ENCODE measurements at places on chromosomes 1 and 21.

- DNase-seq = no peak
Measured at GRCh38 chr1:15622712-15623373, 5.6 kb downstream of the DDI2 start.

GRCh38 chr1:155979597-155980343 lies 1.4 kb upstream of the ARHGEF2 start:
- no peak for DNase-seq

GRCh38 chr1:109249654-109250401 lies 489 bp downstream of the CELSR2 start:
- DNase-seq = no peak

GRCh38 chr1:20720631-20721091 lies 2.9 kb upstream of the KIF17 start:
- DNase-seq = no peak

GRCh38 chr1:28812669-28813468 lies 899 bp downstream of the OPRD1 start:
- no peak for DNase-seq

DNA sequence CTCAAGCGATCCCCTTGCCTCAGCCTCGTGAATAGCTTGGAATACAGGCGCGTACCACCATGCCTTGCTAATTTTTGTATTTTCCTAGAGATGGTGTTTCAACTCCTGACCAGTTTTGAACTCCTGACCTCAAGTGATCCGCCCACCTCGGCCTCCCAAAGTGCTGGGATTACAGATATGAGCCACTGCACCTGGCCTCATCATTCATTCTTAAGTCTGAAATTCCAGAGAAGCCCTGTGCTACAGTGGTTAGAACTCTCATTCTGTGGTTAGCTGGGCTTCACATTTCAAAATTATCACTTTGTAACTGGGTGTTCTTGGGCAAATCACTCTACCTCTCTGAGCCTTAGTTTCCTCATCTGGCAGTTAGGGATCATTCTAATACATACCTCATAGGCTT lies 86.1 kb upstream of the POU3F1 start:
- DNase-seq = no peak

Data from HuH-7 (cell line).